Endothelial cell of coronary artery (primary cell): ENCODE measurements at places on chromosomes 3 and 15. TPM values are rescaled to one million over a fixed set of nuclear protein-coding genes. Genes with fewer than 3 reads are reported as not detected.

NDN gene
- 15.2 and 22.9 TPM in 2 replicates for total RNA-seq

ITIH4 gene
- 0.38 and 0.72 TPM in 2 replicates for total RNA-seq

MED12L gene
- 0.18 and 0.19 TPM in 2 replicates for total RNA-seq

FEZF2 gene
- not detected in 2 replicates for total RNA-seq

GOLGA8S gene
- total RNA-seq: under 0.01 and 0.09 TPM in 2 replicates

GXYLT2 gene
- total RNA-seq: 0.54 and 1.7 TPM in 2 replicates

FBXO40 gene
- total RNA-seq: not detected in 2 replicates

TNIK gene
- total RNA-seq: 36.0 and 40.1 TPM in 2 replicates

RTP1 gene
- total RNA-seq: not detected in 2 replicates

CDC25A gene
- 5.9 and 12.4 TPM in 2 replicates for total RNA-seq

RPUSD3 gene
- total RNA-seq: 20.5 and 21.3 TPM in 2 replicates

KLF15 gene
- total RNA-seq: 0.63 and 0.75 TPM in 2 replicates

ARPIN gene
- total RNA-seq: 8.4 and 10.4 TPM in 2 replicates
